Kidney epithelial cell (primary cell): ENCODE measurements at places on chromosomes 11 and 22. TPM values are rescaled to one million over a fixed set of nuclear protein-coding genes. Genes with fewer than 3 reads are reported as not detected.

GRCh38 chr11:36996795-36997194 lies 398.8 kb upstream of the RAG2 start:
- DNase-seq, result no peak

DNA sequence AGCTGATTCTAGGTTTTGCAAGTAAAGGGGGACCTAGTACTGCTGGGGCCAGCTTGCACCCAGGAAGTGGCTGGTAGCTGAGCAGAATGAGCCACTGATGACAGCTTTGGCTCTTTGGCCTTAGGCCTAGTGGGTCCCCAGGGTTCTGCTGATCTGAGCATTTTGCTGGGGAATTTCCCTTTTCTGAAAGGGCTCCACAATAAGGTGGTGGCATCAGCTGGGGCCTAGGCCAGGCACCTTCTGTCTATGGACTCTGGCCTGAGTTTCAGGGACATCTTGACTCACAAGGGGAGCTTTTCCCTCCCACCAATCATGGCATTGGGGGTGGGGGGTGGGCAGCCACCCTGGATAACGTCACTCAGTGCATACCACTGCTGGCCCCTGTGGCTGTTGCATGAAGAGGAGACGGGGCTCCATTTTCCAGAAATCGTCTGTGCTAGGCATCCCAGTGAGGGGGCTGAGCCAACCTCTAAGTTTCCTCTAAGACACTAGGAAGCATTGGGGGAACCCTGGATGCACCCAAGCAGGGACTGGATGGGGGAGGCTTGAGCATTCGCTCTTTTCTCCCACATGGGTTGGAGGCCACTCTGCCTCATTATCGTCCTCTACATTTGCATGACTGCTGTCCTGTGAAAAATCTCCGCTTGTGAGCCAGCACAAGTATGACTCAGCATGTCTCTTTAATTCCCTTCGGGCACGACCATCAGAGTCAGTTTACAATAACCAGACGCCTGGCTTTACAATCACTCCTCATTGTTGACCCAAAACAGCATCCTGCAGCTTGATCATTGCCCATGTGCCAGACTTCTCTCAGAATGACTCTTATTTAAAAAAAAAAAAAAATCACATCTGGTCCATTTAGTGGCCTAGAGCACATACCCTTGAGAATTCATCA lies 145.0 kb upstream of the THY1 start:
- DNase-seq, result no peak

- no peak for DNase-seq
Measured at GRCh38 chr22:41181349-41182241, 23.5 kb upstream of the L3MBTL2 start.

GRCh38 chr11:15113381-15113780 lies 1.3 kb upstream of the INSC start:
- no peak for DNase-seq

DNA sequence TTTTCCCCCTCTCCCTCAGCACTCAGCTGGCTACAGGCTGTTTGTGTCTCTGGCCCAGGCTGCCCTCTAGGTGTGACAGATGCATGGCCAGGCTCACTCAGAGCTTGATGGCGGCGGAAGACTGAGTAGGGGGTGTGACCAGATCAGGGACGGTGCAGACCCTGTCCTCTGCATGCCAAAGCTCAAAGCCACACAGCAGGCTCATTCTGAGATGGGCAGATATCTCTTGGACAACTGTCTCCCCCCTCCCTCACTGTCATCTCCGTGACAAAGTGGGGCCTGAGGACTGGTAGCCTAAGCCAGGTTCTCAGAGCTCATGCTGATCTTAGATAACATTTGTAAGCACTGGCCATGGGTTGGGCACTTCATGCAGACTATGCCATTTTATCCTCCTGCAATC lies 231.3 kb downstream of the DSCAML1 start:
- DNase-seq, result no peak

DNA sequence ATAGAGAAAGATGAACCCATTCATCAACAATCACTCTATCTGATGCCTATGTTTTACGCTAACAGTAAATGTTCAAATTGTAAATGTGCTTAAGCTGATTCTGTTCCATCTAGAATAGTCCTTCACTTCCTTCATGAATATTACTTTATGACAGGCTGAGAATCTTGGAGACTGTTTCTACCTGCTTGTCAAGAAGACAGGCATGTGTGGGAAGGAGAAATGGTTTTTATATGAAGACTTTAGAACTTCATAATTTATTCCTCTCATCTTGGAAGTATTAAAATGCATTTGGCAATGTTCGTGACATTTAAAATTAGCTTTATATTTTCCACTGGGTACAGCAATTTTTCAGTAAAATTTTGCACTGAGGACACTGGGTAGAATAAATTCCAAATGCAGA lies 41.0 kb downstream of the ELMOD1 start:
- no peak for DNase-seq

DNA sequence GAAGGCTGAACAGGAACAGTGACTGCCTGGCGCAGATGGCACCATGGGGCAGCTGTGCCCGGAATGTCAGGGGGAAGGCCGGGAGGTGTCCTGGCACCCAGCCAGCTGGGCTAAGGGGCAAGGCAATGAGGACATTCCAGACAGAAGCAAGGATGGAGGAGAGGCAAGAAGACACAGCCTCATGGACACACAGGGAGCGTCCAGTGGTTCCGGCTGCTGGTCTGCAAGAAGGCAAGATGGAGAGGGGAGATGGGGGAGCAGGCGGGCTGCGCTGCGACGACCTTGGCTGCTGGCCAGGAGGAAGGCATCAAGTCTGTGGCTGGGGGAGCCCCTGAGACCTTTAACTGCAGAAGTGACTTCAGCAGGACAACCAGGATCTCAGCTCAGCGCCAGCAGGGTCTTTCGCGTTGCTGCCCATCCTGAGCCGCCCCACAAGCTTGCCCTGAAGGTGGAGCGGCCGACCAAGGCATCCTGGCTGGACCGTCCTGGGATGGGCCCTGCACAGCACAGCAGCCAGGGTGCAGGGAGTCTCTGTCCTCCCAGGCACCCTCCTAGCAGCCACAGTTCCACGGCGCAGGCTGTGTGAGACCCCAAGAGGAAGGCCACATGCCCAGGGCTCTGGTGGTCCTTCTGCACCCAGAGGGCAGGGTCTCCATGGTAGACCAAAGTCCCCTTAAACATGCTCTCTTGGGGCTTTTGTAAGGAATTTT lies 531.7 kb downstream of the BRD1 start:
- no peak for DNase-seq

- no peak for DNase-seq
Measured at GRCh38 chr11:111691176-111691575, 75.0 kb downstream of the PPP2R1B start.

DNA sequence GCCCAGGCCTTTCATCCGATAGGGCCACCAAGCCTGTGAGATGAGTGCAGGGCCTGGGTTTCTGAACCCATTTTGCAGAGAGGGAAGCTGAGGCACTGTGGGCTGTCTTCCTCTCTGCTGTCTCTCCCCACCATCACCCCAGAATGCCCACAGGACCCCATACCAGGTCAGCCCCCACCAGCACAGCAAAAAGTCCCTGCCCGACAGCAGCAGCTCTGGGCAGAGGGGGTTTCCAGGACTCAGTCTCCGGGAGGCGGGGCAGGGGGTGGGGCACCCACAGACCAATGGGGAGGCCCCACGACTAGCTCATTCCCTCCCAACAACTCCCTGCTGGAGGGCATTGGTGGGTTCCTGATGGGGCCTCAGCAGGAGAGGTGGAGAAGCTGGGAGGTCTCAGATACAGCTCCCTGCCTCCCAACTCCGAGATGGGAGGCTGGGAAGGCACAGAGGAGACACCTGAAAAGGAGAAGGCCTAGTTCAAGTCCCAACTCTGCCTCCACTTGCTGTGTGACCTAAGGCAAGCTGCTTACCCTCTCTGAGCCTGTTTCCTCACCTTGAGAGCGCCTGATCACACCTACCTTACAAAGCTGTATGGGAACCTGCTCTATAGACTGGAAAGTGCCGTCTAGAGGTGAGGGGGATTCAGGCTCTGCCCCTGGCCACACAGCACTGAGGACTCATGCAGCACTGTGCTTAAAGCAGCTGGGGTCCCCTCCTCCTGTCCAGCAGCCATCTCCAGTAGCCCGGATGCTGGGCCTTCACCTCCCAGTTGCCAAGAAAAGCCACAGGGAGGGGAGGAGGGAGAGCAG lies 3.5 kb downstream of the CBX7 start:
- no peak for DNase-seq

Gene IGLL5
- not detected in 2 replicates for total RNA-seq

Gene UPK3A
- total RNA-seq, result not detected in 2 replicates

Gene TEF
- 4.0 and 4.1 TPM in 2 replicates for total RNA-seq
